COLO829 (cell line): ENCODE measurements at places on chromosomes 11 and 22.

DNA sequence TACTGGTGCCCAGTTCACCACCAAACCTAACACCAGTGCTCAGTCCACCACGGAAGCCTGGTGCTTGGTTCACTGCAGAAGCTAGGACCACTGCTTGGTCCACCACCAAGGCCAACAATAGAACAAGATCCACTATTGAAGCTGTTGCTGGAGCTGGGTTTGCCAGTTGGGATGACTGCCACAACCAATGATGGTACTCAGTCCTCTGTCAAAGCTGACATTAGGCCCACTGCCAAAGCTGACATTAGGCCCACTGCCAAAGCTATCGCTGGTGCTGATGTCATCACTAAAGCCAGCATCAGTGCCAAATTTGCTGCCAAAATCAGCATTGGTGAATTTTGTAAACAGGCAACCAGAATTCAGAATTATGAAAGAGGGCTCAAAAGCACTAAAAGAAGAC lies 1850.2 kb upstream of the RAG2 start:
- no peak for DNase-seq

GRCh38 chr22:50225200-50225969 lies 19.4 kb downstream of the TUBGCP6 start:
- DNase-seq = no peak

GRCh38 chr11:110160437-110160836 lies 67.2 kb downstream of the ZC3H12C start:
- DNase-seq = no peak

GRCh38 chr22:39991159-39991860 lies 3.4 kb upstream of the FAM83F start:
- no peak for DNase-seq

DNA sequence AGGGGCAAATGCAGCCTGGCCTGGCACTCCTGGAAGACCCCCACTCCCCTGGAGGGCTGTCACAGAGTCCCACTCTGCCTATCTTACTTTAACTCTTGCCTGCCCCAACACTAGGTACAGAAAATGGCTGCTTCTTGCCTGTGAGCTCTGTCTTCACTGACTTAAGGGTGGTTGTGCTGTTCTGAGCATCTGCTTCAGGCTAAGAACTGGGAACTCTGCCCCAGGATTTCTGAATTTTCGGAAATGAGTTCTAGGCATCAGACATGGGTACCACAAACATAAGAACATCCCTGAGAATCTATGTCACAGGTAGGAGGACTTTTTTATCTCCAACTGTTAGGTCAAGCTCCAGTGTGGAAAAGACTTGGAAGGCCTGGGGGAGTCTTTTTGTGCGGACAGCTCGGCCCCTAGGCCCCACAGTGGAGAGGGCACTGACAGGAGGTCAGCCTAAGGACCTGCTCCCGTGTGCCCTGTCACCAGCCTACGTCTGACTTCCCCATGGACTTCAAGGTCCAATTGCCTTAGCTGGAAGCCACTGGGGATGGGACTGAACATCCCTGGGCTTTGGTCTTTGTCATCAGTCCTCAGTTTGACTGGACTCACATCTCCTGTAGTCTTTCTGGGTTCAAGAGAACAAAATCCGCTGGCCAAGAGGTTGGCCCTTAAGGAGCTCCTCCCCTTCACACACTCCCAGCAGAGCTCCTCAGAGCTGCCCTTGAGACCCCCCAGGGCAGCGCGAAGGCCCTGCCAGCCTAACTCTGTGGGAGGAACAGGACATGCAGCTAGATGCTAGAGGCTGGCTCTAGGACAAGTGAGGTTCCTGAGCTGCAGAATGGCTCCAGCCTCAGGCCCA lies 31.9 kb downstream of the PPP2R1B start:
- DNase-seq = no peak

DNA sequence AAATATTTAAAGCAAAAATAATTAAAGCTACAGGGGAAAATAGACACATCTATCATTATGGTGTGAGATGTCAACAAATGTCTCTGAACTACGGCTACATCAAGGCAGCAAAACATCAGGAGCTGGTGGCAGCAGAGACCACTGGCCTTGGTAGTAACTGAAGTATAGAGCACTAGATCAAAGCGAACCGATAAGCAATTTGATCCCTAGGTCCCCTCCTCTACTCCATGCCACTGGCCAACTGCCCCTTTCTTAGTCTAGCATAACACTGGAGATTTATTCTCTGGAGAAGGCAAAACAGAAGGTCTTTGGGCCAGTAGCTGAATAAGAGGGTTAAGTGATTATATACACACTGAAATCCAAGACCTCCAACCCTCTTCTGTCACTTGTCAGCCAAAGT lies 13.6 kb upstream of the RAB3IL1 start:
- DNase-seq = no peak

DNA sequence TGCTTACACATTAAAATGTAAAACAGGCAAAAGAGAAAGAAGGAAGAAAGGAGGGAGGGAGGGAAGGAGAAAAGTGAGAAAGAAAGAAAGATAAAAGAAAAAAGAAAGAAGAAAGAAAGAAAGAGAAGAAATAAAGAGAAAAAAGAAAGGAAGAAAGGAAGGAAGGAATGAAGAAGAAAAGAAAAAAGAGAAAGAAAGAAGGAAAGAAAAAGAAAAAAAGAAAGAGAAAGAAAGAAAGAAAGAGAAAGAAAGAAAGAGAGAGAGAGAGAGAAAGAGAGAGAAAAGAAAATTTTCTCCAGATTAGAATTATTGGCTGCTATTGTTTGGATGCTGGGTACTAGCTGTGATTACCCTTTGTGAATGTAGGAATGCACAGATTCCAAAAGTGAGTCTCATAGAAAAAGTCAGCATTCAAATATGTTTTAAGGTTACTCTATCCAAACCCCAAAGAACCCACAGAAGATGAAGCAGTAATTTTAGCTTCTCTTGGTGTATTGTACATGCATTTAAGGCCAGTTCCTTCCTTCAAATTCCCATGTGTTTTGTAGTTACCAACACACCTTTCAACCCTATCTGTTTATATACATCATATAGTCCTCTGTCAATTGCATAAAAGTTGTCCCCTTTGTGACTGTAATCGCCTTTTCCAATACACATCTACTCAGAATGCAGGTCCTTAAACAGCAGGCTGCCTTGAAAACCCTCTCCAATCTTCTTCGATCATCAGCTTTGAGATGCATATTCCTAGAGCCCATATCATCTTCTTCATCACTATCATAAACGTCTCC lies 789 bp upstream of the FAM111A start:
- DNase-seq = no peak

- no peak for DNase-seq
Measured at GRCh38 chr11:110078923-110079544, 14.2 kb upstream of the ZC3H12C start.

DNA sequence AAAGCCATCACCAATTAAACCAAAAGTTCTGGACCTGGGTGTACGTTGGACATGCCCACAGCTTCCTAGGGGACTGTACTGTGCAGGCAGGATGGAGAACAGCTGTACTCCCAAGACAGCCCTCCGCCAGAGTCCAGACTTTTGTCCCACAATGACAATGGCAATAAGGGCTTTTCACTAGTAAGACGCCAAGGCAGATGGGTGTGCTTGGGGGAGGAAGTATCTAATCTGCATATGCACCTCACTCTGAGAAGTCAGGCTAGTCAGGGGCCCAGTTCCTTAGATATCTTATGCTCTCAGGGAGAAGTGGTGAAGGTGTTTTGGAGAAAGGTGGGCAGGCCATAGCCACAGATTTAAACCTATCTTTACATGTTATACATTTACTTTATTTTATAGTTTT lies 85.1 kb upstream of the USP47 start:
- no peak for DNase-seq
